ENCODE measurements at places on chromosomes 1 and 21.

DNA sequence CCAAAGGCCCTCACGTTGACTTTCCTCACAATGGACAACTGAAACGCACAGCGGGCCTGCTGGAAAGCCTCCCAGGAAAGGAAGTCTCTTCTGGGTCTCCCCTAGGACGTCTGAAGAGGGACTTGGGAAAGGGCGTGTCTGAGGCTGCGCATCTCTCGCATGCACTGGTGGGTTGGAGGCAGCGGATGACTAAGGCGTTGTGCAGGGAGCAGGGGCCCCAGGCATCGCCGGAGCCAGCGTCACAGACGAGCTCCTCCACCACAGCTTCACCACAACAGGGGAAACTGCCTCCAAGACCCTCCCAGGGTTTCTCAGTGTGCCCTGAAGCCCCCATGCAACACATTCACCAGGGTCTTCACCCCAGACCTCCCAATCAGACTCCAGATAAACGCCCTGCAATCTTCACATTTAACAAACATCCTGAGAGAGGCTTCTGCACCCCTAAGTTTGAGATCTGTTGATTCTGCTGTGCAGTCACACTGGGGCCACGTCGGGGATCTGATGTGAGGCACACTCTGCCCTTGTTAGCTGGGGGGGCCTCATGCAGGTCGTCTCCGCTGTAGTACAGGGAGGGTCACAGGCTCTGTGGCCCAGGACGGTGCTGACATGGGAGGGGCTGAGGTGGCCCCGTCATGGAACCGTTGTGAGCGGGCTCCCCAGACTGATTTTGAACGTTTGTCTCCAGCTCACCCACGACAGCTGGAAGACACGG, 7.0 kb upstream of the TFF1 start:
- DNase-seq, result no peak

GRCh38 chr1:160631983-160632625, 14.7 kb downstream of the SLAMF1 start:
- no peak for DNase-seq

GRCh38 chr1:156525856-156526489, 25.4 kb upstream of the MEF2D start:
- DNase-seq, result no peak

- DNase-seq, result no peak
These were observed 92.6 kb upstream of the NEK7 start for GRCh38 chr1:198064181-198064580.

GRCh38 chr1:43932786-43933385, 715 bp upstream of the ARTN start:
- DNase-seq, result no peak

DNA sequence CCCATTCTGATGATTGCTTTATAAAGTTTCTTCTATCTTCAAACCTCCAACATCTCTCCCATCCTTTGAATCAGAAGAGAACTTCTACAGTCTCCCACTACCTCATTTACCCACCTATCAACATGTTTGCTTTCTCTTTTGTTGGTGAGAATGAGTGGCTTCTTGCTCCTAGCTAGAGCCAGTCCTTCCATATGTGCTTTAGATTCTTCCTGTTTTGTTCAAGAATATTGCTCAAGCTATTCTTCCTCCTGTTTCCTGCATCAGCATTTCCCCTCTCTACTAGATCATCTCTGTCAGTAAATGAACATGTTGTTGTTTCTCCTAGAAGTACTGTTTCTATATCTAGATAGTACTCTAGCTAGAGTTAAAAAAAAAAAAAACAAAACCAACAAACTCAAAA, 6.3 kb downstream of the ATF6 start:
- DNase-seq, result no peak

Data from NCI-H1930 (cell line).